NCI-H1092 (cell line): ENCODE measurements at places on chromosomes 4 and X.

- DNase-seq: no peak
Observed at GRCh38 chr4:142194905-142195304, 558.5 kb downstream of the IL15 start.

DNA sequence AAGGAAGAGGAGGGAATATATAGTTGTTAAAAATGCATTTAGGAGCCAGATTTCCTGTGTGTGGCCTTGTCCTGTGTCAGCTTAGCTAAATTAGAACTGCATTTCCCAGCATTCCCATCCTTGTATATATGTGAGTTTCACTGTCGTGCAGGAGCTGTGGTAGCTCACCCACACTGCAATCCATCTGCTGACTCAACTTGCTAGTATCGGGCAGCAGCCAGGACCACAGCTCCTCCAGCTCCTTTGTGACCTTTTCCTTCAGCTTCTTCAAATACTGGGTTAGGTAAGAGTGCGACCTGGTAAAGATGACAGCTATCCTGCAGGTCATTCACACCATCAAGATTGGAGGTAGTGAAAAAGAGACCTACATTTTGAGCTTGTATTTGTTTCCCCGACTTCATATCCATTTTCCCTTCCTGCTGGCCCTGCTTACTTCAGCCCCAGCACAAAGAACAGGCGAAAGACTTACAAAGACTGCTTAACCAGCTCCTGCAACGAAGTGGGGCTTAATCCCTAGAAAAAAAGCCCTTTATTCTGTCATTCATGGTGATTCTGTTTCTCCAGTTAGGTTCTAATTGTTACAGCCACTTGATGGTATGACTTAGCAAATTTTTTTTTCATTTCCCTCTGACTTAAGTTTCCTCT lies 11.4 kb downstream of the ASIC5 start:
- no peak for DNase-seq

DNA sequence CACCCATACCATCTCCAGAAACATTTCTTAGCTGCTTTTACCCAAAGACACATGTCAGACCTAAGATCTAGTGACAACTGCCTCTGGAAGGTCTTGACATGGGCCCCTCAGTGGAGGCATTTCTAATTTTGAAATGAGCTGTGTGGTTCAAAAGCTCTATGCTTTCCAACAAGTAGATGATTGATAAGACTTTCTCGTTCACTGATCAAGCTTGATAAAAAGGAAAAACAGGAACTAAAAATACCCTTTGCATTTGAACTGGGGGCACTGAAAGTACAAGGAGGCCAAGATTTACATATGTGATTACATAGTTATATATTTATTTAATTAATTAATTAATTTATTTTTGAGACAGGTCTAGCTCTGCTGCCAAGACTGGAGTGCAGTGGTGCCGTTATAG lies 61.3 kb upstream of the SCOC start:
- DNase-seq: no peak

DNA sequence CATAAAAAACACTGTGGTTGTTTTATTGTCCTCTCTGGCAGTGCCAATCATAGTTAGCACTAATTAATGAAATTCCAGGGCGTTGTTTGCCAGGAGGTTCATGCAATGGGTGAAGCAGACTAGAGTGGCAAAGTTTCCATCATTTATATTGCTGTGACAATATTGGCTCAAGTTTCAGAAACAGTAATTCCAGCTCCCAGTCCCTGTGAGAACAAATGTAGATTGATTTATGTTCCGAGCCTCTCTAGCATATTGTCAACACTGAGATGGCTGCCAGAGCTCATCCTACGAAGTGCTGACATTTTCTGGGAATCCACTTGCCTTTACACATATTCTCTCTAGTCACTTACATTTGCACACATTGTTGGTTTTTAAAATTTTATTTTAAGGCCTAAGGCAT lies 440.0 kb upstream of the IGFBP7 start:
- DNase-seq: peak; percentile 18

GRCh38 chr4:120725639-120726580 lies 196.6 kb downstream of the PRDM5 start:
- no peak for DNase-seq

GRCh38 chr4:93319041-93319440 lies 509.5 kb upstream of the ATOH1 start:
- no peak for DNase-seq

DNA sequence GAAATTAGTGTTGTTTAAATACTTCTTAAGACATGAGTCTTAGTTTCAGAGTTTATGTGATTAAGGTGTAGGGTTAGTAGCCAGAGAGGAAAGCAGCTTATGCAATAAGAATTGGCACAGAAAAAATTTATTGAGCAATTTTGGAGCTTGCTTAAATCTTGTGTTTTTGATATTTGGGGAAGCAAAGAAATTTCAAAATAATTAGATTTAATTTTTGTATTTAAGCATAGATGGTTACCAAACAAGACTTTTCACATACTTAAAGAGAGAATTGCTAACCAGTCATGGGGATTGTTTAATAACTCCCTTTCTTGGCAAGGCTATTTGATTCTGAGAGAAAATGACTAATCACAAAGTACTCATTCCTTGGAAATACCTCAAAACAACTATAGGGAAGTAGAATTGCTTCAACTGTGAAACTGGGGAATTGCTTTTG lies 202.0 kb upstream of the GRID2 start:
- DNase-seq: no peak

- peak; percentile 12 for DNase-seq
Observed at GRCh38 chrX:39814391-39814790, 283.4 kb downstream of the BCOR start.

GRCh38 chr4:118968813-118969212 lies 80.2 kb downstream of the SYNPO2 start:
- no peak for DNase-seq

DNA sequence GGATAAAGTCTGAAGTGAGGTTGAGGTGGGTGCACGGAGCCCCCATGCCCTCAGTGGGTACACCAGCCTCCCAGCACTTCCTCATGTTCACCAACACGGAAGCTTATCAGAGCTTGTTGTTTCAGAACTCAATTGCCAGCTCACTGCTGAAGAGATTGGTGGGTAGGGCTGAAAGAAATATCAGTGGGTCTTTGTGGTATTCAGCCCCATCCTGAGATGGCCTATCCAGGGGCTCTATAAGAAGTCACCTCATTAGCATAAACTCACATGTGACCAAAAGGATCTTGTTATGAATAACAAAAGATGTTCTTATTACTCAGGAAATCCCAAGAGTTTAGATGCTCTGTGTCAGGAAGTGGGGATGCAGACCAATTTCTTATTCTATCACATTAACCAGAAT lies 177.3 kb downstream of the ARHGAP10 start:
- DNase-seq: no peak

GRCh38 chrX:134186362-134187121 lies 50.4 kb upstream of the CCDC160 start:
- DNase-seq: no peak

DNA sequence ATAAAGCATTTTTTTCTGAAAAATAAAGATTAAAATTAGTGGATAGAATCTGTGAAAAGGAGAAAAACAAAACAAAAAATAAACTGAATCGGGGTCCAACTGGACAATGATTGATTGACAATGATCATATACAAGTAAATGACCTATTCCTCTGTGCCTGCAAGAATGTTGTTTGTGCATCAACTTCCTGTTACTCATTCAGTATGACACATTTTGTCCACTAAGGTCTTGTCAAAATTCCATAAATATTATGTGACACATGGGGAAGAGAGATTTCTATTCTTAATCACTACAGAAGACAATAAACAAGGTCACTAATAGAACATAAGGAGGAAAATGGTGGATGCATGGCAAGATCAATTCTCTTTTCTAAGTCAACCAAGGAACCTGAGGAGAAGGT lies 54.9 kb downstream of the F8 start:
- no peak for DNase-seq

DNA sequence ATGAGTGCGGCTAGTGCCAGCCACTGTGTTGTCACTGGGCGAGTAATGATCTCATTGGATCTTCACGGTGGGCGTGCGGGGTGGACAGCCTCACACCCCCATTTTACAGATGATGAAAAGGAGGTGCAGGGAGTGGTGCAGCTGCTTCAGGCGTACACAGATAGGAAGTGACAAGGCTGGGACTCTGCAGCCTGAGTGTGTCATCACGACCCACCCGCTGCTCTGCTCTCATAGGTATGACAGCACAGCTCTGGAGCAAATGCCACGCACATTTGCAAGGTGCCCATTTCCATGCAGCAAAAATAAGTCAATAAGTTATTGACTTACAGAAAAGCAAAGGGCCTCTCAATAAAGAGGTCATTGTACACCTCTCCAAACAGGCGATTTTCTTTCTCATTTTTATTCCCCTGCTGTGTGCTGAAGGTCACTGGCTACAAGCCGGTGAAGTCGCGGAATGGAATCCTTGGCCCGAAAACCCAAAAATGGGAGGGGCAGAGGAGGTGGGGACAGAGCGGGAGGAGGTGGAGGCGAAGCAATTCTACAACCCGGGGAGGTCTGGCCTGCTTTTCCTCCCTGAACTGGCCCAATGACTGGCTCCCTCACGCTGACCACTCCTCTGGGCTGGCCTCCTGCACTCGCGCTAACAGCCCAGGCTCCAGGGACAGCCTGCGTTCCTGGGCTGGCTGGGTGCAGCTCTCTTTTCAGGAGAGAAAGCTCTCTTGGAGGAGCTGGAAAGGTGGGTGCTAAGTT lies at the start of gene SOD3:
Gene SOD3 (plus strand): TSS at position 658 of the 750 bp plus-strand sequence. CDS start 3,949 bp downstream, outside the sequence.
- no peak for DNase-seq

- DNase-seq: no peak
Observed at GRCh38 chr4:73575660-73576059, 44.6 kb downstream of the RASSF6 start.

GRCh38 chrX:137432609-137433008 lies 133.3 kb upstream of the ZIC3 start:
- DNase-seq: peak; percentile 15

- no peak for DNase-seq
Observed at GRCh38 chr4:140789759-140790158, 33.6 kb upstream of the TBC1D9 start.

- no peak for DNase-seq
Observed at GRCh38 chr4:113288696-113289095, 239.2 kb downstream of the ANK2 start.

DNA sequence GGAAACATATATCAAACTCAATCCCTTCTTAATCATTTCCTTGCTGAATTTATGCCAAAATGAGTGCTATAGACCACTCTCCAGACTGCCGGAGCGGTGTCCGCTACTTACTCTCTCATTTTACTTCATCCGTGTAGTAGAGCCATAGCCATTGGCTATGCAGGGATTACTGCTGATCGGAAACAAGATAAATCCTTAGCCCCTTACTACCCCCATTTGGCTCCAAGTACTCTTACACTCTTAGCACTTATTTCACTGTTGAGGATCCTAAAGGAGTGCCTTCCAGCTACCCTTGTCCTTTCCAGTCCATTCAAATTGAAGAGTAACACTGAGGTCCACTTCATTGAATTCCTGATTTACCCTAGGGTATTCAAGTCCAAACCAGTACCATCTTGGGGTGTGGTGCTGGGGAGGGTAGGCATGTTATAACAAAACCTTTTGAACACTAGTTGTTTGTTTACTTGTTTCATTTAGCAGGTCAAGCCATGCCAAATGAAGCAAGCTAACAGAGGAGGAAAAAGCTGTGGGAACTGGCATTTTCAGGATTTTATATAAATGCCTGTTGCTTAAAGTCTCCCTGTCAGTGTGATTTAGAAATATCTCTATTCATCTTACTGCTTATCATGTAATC lies 715.1 kb downstream of the FSTL5 start:
- no peak for DNase-seq

DNA sequence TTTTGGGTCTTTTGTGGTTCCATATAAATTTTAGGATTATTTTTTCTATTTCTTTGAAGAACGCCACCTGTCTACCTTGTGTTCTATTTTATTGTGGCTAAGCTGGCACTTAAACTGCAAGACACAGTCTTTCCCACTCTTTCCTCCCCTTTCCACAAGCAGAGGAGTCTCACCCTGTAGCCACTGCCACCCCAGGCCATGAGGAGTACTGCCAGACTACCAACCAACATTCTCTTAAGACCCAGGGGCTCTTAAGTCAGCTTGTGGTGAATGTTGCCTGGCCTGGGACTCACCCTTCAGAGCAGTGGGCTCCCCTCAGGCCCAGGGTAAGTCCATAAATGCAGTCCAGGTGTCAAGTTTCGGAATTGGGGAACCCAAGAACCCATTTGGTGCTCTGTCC lies 58.0 kb upstream of the FMR1 start:
- DNase-seq: no peak

DNA sequence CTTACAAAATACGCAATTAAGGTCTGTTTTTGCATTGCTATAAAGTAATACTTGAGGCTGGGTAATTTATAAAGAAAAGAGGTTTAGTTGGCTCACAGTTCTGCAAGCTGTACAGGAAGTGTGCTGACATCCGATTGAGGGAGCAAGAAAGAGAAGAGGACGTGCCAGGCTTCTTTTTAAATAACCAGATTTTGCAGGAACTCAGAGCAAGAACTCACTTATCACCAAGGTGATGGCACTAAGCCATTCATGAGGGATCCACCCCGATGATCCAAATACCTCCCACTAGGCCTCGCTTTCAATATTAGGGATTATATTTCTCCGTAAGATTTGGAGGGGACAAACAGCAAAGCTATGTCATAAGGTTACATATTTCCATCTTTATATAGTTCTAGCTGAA lies 456.7 kb downstream of the GLUD2 start:
- no peak for DNase-seq

DNA sequence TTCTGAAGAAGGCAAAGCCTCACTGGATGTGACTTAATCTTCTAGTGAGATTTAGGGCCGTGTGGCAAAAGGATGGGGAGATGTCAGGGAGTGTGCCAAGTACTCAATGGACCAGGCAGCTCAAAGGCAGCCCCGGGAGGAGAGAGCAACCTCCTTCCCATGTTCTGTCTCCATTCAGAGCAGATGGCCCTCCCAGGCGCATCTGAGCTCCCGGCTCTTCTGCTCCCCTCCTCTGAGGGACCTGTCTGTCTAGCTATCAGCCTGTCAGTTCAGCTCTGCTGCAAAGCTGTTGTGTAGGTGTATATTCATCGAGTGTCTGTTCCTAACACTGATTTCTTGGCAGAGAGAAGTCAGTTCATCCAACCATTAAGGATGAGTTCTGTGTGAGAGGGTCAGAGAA lies 10.9 kb upstream of the PORCN start:
- no peak for DNase-seq

DNA sequence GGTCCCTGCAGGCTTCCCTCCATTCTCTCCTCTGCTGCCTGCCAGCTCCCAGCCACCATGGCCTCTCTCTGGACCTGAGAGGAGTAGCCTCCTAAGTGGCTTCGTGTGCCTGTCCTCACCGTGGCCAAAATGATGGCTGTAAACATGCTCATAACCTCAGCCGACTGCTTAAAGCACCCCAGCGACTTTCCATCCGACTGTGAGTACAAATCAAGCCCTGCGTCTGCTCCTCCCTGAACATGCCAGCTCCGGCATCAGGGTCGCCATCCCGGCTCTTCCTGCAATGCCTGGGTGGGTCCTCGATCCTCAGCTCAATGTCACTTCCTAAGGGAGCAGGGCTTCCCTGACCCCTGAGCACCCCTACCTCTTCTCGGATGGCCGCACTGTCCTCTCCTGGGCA lies 3.3 kb upstream of the SORCS2 start:
- no peak for DNase-seq

- no peak for DNase-seq
Observed at GRCh38 chr4:87622303-87622702, 14.0 kb downstream of the DSPP start.

- DNase-seq: peak; percentile 92
Observed at GRCh38 chrX:53441531-53442321, 7.6 kb upstream of the HSD17B10 start.

GRCh38 chrX:100995469-100995868 lies 26.0 kb downstream of the ARL13A start:
- no peak for DNase-seq
